ENCODE measurements at places on chromosomes 6 and 20. TPM values are rescaled to one million over a fixed set of nuclear protein-coding genes. Genes with fewer than 3 reads are reported as not detected.

The TTI1 gene
- 48.7 TPM for total RNA-seq

The RNF217 gene
- 6.2 TPM for total RNA-seq

The PROKR2 gene
- total RNA-seq = 2.1 TPM

The CST5 gene
- total RNA-seq = not detected

The TTK gene
- total RNA-seq = 79.6 TPM

The FILIP1 gene
- total RNA-seq = 3.7 TPM

The FOXS1 gene
- total RNA-seq = not detected

The TSHZ2 gene
- 0.49 TPM for total RNA-seq

DNA sequence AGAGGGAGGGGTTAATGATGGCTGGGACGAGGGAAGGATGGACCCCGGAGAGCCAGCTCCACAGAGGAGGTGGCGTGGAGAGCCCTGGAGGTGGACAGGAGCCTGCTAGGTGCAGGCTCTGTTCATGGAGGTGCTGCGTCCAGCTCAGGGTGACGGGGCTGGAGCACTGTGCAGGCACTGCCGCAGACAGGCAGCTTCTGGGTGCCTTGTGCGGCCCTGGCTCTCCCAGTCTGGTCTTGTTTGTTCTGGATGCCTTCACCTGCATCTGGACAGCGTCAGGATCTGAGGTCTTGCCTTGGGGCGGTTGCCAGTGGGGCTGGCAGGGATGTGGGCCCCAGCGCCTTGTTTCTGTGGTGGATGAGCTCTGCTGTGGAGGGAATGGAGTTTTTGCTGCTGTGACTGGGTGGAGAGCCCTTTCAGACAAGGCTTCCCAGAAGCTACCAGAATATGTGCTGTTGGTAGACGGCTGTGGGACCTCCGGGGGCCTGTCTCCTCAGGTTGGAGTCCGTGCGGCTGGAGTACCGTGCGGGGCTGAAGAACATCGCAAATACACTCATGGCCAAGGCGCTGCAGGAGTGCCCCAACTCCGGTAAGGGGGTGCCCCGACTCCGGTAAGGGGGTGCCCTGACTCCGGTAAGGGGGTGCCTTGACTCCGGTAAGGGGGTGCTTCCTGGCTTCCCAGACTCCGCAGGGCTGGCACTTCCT lies 7.8 kb upstream of the C20orf204 start:
- H3K27ac ChIP-seq = no peak overlapping the region
- no peaks in the 10 kb centered on the region for H3K4me1 ChIP-seq
- no peaks in the 10 kb centered on the region for H3K27me3 ChIP-seq
- H3K4me3 ChIP-seq = no peak overlapping the region
- DNase-seq = no peak

DNA sequence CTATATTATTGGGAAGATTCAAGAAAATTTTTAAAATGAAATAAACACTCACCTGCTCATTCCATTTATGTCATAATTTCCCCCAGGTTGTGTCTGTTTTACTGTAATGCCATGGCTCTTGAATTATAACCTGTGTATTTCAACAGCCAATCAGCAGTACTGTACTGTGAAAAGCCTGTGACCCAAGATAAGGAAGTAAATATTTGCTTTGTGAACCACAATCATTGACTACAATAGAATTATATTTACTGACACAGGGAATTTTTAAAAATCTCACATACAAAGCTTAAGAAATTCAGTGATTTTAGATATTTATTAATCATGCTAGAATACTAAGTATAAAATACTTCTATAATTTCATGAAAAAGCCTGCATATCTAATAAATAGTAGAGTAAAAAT lies 6.0 kb downstream of the RGS17 start:
- H3K27me3 ChIP-seq = peaks cover 19% of the 10 kb centered on the region
- no peaks in the 10 kb centered on the region for H3K36me3 ChIP-seq
- peaks cover 18% of the 10 kb centered on the region for H3K4me1 ChIP-seq
- DNase-seq = no peak
- H3K27ac ChIP-seq = no peak overlapping the region

DNA sequence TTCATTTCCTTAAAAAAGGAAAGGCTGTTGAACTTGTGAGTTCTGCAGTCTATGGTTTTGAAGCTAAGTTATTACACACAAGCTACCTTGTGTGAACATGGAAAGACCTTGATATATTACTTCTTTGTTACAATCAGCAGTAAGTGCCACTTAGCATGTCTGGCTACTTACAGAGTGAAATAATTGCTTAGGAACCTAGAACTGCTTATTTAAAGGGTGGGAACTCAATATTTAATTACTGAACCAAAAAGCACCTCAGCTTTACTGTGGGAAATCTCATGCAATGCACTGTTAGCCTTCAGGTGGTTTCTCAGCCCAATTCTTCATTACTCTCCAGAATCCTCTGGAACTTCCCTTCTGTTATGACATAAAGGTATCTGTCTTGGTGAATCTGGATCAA lies 17.9 kb downstream of the PERP start:
- DNase-seq = no peak
- peaks cover 8% of the 10 kb centered on the region for H3K4me1 ChIP-seq
- no peak overlapping the region for H3K27ac ChIP-seq
- H3K36me3 ChIP-seq = peaks cover 2% of the 10 kb centered on the region
- H3K4me3 ChIP-seq = no peak overlapping the region

GRCh38 chr6:5085648-5086293 lies 630 bp downstream of the PPP1R3G start:
- H3K27me3 ChIP-seq = peaks cover 76% of the 10 kb centered on the region
- DNase-seq = peak; percentile 73
- H3K27ac ChIP-seq = no peak overlapping the region
- no peaks in the 10 kb centered on the region for H3K36me3 ChIP-seq

- DNase-seq = no peak
- peaks cover 25% of the 10 kb centered on the region for H3K4me1 ChIP-seq
- no peaks in the 10 kb centered on the region for H3K27me3 ChIP-seq
- no peak overlapping the region for H3K27ac ChIP-seq
- H3K36me3 ChIP-seq = no peaks in the 10 kb centered on the region
Observed at GRCh38 chr6:26477426-26477825, 19.7 kb downstream of the BTN2A1 start.

GRCh38 chr20:56941101-56941686 lies 312.1 kb downstream of the TFAP2C start:
- DNase-seq = no peak
- no peaks in the 10 kb centered on the region for H3K27me3 ChIP-seq
- H3K4me3 ChIP-seq = no peak overlapping the region
- H3K36me3 ChIP-seq = no peaks in the 10 kb centered on the region
- H3K27ac ChIP-seq = no peak overlapping the region

- H3K4me1 ChIP-seq = no peaks in the 10 kb centered on the region
- no peaks in the 10 kb centered on the region for H3K27me3 ChIP-seq
- no peak for DNase-seq
- no peak overlapping the region for H3K4me3 ChIP-seq
- H3K27ac ChIP-seq = no peak overlapping the region
Observed at GRCh38 chr20:54389596-54390280, 85.7 kb upstream of the DOK5 start.

DNA sequence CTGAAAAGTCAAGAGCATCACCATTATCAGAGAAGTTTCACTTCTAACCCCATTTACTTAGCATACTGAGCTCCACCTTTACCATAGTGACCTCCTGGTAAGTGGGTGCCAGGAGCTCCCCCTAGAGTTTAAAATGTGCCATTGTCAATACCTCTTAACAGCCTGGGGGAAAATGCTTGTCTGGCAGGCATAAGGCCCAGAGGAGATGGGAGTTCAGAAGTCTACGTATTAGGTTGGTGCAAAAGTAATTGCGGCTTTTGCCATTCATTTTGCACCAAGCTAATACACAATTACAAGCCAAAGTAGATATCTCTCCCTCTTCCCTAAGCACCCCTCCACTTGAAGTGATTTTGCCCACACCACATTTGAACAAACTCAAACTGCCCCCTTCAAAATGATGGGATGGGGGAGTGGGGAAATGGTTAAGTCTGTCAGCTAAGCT lies 919.0 kb downstream of the KIF16B start:
- peak; percentile 92 for DNase-seq
- no peak overlapping the region for H3K4me3 ChIP-seq
- no peak overlapping the region for H3K27ac ChIP-seq
- no peaks in the 10 kb centered on the region for H3K27me3 ChIP-seq

- H3K27ac ChIP-seq = no peak overlapping the region
- no peak for DNase-seq
- H3K36me3 ChIP-seq = no peaks in the 10 kb centered on the region
- H3K27me3 ChIP-seq = no peaks in the 10 kb centered on the region
Observed at GRCh38 chr6:127566119-127566518, 10.9 kb upstream of the C6orf58 start.

DNA sequence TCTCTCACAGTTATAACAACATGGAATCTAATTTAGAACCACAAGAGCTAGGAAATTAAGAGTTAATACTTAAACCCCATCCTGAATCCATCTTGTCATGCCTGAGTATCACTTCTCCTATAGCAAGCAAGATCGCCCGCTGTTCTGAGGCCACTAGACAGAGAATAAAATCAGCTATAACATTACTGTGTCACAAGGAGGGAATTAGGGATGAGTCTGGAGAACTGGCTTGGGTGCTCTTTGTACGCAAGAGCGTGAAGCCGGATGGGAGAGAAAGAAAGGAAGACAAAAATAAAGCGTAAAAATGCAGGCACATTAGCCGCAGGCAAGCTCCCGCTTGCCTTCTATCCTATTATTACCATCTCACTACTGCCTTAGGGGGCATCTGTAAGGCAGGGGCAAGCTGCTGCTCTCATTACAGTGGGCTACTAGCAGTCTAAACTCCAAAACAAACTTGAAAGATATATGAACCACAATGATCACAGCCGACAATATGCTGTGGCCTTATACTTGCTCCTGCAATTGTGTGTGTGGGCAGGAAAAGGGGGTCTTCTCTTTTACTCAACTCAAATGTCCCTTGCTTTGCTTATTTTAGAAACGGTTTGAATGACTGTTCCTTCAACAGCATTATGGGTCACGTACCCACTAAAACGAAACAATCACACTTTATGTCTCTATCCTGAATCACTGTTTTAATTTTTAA lies 81.9 kb downstream of the GJA10 start:
- H3K4me3 ChIP-seq = no peak overlapping the region
- no peak overlapping the region for H3K27ac ChIP-seq
- H3K4me1 ChIP-seq = peaks cover 12% of the 10 kb centered on the region
- no peak for DNase-seq

DNA sequence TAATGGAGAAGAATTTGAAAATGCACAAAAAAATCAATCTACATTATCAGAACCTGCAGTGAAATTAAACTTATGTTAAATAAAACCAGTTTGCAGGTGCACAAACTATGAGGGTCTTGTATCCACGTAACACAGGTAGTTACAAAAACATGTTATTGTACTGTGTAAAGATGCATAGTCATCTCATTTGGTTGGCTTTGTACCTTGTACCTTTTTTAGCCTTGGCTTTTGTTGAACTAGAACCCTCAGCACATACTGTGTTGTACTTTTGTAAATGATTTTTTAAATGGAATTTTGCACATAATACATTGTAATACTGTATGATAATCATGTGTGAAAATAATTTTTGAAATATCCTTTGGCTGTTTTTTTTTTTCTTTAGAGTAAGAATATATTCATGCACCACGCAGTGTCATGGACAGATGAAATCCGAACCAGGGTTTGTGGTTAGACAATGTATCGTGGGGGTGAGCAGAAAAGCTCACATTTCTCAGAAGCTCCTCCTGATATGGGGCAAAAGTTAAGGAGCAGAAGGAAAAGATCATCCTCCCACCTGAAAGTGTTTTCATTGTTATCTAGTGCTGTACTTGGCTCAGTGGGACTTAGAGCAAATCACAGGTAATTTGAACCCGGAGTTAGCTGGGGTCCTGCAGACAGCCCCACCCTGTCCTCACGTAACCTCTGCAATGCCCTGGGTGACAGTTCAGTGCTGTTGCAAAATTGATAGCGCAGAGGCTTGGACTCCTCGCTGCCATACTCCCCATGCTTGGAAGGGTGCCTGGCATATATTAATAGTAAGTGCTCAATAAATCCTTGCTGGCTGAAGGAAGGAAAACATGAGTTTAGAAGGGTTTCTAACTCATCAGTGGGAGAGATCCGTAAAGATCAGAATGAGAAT lies 14.8 kb upstream of the NAA20 start:
- H3K4me1 ChIP-seq = no peaks in the 10 kb centered on the region
- DNase-seq = no peak
- no peak overlapping the region for H3K27ac ChIP-seq
- H3K27me3 ChIP-seq = no peaks in the 10 kb centered on the region
- H3K36me3 ChIP-seq = no peaks in the 10 kb centered on the region
- H3K4me3 ChIP-seq = no peak overlapping the region

DNA sequence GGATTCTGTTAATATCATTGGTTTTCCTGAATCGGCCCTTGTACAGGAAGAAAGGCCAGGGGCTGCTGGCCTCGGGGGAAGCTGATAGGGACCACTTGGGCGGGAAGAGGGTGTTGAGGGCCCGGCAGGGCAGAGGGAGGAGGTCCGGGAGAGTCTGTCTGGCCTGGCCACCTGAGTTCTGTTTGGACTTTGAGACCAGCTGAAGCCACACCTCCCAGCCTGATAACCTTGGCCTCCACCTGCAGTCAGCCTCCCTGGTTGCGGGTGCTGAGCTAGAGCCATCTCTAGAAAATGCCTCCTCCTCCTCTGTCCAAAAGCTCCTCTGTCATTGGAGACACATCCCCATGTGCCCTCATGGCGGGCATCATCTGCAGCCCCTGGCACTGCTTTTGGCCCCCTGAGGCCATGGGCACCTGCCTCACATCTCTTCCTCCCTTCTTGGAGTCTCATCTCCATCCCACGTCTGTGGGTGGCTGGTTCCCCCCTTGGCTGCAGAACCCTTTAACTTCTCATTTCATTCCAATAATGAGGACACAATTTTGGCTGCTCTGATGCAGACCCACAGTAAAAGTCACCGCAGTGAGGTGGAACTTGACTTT lies 16.6 kb downstream of the APCDD1L start:
- DNase-seq = no peak
- H3K36me3 ChIP-seq = no peaks in the 10 kb centered on the region
- no peaks in the 10 kb centered on the region for H3K4me1 ChIP-seq
- H3K27ac ChIP-seq = no peak overlapping the region

DNA sequence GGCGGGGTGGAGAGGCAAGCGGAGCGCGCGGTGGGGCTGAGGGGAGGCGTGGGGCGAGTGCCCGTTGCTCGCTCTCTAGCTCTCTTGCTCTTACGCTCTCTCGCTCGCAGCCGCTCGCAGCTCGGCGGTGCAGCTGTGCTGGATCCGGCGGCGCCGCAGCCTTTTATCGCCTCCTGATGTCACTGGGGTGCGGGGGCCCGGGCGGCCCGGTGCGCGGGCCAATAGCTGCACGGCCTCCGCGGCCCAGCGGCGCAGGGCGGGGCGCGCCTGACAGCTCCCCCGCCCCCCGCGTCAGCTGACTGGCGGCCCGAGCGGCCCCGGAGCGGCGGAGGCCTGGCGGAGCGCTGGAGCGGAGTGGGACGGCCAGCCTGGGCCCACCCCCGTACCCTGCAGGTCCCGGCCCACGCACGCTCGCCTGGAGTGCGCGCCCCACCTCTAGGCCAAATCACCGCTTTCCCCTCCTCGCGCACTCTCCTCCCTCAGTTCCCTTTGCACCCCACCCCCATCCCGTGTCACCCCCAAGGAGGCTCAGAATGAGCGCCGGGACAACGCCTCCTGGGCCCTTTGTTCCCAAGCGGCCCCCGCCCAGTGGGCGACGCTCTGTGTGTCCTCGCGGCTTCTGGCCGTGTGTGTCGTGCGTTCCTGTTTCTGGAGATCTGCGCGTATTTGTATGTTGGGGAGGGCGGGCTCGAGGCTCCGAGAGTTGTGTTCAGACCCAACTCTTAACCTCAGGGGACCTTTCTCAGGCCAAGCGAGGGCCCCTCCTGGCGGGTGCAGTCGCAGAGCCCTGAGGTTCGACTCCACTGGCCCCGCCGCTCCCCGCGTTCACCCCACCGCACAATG lies at the start of gene MAFB:
TSS of gene MAFB (minus strand) at position 137 of the 843 bp plus-strand sequence. CDS start 386 bp downstream, outside the sequence.
- peaks cover 38% of the 10 kb centered on the region for H3K4me1 ChIP-seq
- peak within 1 kb of the TSS; percentile 82 for H3K4me3 ChIP-seq
- H3K36me3 ChIP-seq = no peaks in the 10 kb centered on the region
- peak; percentile 85 for DNase-seq
